ENCODE measurements at places on chromosomes 4 and X. TPM values are rescaled to one million over a fixed set of nuclear protein-coding genes. Genes with fewer than 3 reads are reported as not detected.

DNA sequence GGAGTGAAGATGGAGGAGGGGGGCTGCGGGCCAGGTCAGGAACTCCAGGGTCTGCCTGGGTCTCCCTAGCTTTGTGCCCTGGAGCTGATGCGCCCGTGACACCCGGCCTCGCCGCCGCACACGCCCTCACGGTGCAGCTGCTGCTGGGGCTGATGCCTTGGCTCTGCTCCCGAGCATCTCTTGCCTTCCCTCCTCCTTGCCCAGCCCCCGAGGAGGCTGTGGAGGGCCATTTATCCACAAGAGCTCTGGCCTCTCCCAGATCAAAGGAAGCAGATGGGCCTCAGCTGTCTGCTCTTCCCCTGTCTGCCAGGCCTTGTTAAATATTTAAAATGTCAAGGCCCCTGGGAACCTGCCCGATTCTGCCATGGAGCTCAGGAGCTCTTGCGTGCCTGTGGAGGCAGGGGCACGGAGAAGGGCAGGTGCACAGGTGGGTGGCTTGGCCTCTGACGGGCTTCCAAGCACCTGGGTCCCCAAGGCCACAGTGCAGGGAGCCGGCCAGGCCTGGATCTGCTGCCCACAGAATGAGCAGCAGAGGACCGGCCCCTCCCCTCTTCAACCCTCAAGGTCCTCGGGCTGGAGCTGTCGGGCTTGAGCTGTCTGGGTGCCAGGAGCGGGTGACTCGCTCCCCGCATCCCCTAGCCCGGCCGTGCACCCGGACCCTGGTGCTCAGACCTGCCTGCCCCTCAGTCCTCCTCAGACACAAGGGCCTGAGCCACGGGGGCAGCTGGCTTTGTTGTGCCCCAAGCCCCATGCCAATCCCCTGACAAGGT is 20.3 kb downstream of the ATP2B3 start:
- no peak for DNase-seq

DNA sequence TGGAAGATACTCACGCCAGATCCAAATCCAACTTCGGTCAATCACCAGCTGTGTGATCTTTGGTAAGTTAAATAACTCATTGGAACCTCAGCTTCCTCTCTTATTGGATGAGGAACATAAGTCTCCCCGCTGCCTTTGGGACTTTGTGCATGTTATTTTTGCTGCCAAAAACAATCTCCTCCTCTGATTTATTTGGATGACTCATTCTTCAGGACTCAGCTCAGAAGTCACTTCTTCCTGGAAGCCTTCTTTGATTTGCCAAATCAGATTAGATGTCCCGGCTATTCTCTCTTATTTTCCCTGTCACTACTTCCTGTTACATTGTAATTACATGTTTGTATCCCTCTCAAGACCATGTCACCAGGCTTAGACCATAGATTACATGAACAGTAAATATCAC is 138.0 kb upstream of the BOD1L1 start:
- DNase-seq: no peak

- DNase-seq: no peak
These were observed 99.4 kb downstream of the LUZP4 start for GRCh38 chrX:115388879-115389278.

Gene KLKB1
- not detected for total RNA-seq

GRCh38 chrX:79130857-79131256 is 13.6 kb upstream of the GPR174 start:
- DNase-seq: no peak

DNA sequence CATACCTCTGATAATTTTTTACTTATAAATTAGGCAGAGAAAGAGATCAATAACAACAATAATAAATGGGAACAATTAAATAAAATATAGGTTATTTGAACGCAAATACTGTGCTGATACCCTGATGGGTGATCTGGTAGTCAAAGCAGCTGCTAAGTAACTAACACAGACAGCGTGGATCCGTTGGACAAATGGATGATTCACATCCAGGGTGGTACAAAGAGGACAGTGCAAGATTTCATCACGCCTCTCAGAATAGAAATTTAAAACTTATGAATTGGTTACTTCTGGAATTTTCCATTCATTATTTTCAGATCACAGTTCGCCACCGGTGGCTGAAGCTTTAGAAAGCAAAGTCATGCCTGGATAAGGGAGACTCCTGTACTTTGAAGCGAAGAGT is 1066.0 kb upstream of the ADGRL3 start:
- DNase-seq: no peak

Gene MRFAP1L1
- 64.9 TPM for total RNA-seq

Gene SSX2B
- total RNA-seq: not detected

- no peak for DNase-seq
These were observed 48.1 kb downstream of the FNIP2 start for GRCh38 chr4:158816955-158817354.

Data from progenitor cell of endocrine pancreas (in vitro differentiated cells).